CD8-positive, alpha-beta memory T cell (primary cell): ENCODE measurements at places on chromosomes 12 and 14.

- no peak for DNase-seq
Measured at GRCh38 chr12:12127304-12127703, 56.6 kb downstream of the BCL2L14 start.

DNA sequence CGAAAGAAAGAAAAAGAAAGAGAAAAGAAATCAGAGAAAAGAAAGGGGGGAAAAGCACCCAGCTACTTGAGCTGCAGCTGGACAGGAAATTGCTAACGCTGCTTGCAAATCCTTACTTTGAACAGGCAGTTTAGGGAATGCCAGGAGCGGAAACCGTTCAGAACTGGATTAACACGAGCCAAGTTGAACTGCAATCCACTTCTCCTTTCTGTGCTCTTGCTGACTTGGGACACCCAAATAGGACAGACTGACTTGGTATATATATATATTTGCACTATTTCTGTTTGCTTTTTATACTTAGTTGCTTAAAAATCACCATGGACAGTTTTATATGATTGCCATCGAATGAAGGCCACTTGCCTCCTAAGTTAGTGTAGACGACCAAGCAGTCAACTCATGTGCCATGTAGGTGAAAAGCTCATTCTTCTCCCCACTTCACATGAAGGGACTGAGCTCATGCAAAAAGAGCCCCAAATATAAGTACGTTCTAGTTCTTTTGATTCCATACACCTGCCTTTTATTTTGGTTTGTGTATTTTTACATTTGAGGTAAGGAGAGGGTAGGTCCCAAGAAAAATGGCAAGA lies 5.5 kb downstream of the DUSP6 start:
- DNase-seq: no peak

- no peak for DNase-seq
Measured at GRCh38 chr14:95062220-95062619, 95.1 kb downstream of the DICER1 start.

- DNase-seq: no peak
Measured at GRCh38 chr12:42862055-42862454, 272.5 kb upstream of the PRICKLE1 start.

GRCh38 chr12:91813701-91814100 lies 331.9 kb downstream of the BTG1 start:
- no peak for DNase-seq

DNA sequence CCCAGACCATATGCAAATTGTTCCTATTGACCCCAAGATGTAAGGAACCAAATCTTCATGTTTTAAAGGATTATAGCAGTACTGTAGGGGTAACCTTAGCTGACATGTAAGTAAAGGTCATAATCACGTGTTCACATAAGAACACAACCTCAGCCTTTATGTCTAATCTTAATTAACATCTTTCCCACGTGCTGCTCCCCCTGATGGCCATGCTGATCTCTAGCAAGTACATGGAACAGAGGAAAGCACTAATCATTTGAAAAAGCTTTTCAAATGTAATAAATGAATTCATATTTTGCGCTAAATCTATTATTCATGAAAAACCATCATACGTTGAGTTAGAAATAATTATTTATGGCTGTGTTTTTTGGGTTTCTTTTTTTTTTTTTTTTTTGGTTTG lies 30.5 kb upstream of the ITPR2 start:
- DNase-seq: no peak
